Activated CD4-positive, alpha-beta T cell treated with anti-CD3 and anti-CD28 coated beads for 48 hours (primary cell): ENCODE measurements at places on chromosomes 16 and 17.

DNA sequence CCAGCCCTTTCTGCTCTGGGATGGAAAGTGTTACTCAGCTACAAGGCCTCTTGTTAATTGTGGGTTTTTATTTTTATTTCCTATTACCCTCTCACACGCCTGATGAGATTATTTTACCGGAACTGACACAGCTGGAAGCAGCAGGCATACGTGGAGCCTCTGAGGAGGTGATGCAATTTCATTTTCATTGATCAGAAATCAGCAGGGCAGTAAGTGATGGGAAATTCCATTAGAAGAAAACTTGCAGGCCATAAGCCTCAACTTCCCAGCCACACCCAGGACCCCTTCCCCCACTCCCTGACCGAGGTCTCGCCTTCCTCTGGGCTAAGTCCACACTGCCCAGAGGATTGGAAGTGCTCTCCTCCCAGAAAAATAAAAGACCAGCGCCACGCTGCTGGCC lies 69.7 kb downstream of the ZFHX3 start:
- DNase-seq = no peak

DNA sequence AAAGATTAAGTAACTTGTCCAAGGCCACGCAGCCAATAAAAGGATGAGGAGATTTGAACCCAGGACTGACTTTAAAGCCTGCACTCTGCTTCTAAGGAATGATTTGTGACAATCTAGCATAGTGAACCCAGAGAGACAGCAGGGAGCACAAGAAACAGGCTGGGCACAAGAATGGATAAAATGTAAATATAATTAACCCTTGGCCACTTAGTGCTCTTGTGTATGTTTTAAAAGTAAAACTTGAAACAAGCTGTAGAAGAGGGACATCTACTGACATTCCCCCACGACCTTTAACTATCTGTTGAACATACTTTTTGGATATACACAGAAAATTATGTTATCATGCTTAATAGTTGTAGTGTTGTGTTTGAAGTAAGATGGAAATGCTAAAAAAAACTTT lies 141.9 kb upstream of the PMFBP1 start:
- DNase-seq = no peak

DNA sequence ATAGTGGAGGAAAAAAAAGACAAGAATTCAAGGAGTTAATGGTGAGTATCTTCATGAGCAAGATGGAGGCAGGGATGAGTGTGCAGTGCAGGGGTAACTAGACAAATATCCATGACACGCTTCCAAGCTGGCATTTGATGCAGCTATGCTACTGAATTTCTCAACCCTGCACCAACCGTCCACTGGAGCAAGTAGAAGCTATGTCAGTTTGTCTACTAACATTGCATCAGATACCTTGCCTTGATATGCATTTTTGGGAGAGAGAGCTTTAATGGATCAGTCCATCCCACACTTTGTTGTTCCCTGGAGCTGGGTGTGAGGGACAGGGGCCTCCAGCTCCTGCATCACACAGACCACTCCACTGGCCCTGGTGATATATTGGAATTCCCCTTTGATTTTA lies 16.4 kb downstream of the CCL11 start:
- no peak for DNase-seq

DNA sequence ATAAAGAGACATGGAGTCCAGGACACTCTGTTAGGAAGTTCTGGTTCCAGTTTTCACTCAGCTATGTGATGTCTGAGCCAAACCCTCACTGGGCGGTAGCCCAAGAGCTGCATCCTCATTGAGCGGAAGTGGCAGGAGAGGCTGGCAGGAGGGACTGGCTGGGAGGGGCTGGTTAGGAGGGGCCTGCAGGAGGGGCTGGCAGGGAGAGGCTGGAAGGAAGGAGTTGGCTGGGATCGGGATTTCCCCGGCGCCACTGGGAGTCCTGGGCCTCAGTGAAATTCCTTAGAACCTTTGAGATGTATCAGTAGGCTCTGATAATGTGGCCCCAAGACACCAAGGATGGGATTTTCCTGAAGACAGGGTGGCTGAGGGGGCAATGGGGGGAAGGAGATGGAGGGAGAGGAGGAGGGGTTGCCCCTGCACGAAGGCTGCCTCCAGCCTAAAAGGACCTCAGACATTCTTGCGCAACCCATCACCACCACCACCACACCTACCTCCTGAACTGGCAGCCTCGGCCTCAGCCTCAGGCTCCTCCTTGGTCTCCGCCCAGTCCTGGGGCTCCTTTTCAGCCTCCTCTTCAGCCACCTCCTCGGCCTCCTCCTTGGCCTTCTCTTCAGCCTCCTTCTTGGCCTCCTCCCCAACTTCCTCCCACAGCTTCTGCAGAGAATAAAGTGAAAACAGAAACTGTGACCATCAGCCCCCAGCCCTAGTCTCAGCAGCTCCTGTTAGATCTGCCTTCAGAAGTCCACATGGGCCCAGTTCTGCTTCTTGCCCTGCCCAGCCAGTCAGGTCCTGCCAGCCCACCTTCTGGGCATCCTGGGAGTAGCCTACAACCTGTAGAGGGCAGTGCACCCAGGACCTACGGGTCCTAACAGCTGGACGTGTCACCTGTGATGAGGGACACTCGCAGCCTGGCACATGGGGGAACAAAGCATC lies 31.7 kb downstream of the CNGB1 start:
- no peak for DNase-seq

DNA sequence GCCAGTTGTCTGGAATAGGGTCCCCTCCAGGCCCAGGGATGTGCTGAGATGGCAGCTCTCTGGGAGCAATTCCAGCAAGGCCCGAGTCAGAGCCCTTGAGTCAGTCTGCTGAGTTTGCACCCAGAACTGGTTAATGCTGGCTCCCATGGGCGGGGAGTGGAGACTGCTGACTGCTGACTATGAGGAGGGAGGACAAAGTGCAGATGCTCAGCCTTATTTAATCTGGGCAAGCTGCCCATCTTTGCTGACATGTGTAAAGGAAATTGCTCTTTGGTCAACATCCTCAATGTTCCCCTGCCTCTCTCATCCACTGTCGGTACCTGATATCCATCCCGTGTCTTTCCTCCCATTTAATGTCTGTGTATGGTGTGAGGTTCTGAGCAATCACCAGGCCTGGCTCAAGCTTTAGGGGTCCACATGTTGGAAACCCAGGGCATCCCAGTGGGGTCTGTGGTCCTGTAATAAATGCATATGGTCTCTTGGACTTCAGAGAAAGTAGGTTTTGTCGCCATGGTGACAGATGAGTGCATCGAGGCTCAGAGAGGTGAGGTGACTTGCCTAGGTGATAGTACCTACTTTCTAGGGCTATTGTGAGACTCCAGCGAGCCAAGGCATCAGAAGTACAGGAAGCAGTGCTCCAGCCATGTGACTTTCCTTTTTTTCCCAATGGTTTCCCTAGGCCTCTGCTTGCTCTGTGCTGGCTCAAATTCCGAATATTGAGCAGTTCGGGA lies 20.0 kb upstream of the RNF135 start:
- no peak for DNase-seq

DNA sequence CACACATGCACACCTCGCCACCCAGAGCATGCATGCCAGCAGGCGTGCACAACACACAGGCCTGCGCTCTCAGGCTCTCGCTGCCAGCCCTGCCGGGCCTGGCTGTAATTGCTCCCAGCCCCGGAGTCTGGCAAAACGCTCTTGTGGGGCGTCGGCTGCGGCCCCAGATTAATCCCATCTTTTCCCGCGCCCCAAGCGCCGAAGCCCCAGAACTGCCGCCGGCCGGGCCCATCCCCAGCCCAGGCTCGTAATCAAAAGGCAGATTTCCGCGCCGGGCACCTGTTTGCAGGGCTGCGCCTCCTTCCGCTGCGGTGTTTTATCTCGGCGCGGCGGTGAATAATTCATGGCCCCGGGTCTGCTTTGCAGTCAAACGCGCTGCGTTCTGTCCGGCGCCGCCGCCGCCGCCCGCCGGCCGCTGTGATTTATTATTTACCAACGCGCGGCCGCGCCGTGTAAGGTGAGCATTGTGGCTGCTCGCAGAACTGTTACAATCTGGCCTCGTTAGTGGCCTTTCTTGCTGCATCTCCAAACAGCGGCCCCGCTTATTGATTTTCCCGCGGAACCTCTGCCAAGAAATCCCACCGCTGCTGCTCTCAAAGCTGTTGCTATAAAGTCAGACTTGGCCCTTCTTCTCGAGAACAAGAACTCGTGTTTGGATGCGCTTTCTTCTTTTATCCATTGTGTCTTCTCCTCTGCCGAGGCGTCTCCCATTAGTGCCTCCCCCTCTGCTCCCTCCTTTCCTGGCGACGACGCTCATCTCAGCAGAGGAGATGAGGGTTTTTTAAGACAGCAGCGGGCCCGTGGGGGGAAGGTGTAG lies 126.1 kb downstream of the IRX5 start:
- DNase-seq = peak; percentile 22

GRCh38 chr16:79607587-79607986 lies 7.0 kb upstream of the MAF start:
- DNase-seq = no peak

DNA sequence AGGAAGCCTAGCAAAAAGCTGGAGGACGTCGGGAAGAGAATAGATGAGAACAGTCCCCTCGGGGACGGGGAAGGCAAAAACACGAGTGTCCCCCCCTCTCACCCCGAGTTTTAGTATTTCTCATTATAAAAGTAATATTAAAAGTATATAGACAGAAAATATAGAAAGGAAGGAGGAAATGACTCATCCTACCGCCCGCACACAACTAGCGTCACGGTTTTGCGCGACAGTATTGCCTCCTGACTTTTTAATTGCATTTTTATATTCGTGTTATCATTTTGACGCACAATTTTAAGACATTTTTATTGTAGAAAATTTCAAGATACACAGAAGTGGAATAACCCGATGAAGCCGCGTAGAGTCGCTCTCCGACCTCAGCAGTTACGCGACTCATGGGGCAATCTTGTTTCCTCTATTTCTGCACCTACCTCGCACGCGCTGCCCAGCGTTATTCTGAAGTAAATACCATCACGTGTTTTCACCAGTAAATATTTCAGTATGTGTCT lies 652 bp upstream of the SLC25A19 start:
- DNase-seq = peak; percentile 78

GRCh38 chr17:31533546-31534155 lies 142.2 kb downstream of the RAB11FIP4 start:
- peak; percentile 48 for DNase-seq

DNA sequence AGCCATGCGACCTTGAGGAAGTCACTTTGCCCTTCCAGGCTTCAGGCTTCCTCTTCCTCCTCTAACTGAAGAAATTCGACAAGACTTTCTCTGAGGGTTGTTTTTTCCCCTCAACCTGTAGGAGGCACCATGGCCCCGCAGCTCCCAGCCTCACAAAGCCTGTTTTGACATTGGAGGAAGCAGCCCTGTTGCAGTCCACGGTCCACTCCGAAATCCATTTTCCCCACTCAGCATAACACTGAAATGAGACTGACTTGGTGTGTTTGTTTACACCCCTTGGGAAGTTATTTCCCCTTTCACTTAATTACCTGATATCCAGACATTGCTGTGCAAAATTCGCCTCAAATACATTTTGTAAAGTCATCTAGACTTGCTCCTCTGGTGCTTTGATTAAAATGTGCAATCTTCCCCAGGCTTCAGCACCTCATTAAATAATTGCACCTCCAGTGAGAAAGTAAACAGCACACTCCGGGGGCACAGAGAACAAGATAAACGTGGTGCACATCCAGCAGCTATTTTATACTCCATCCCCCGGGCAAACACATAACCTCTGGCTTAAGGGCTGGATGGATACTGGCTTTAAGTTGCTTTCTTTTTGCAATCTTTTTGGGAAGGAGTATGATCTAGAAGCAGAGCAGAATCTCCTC lies 41.4 kb upstream of the PIRT start:
- DNase-seq = no peak

GRCh38 chr16:89738538-89739317 lies 17.4 kb downstream of the ZNF276 start:
- DNase-seq = no peak

GRCh38 chr17:19723964-19724363 lies 7.6 kb upstream of the SLC47A2 start:
- DNase-seq = no peak

DNA sequence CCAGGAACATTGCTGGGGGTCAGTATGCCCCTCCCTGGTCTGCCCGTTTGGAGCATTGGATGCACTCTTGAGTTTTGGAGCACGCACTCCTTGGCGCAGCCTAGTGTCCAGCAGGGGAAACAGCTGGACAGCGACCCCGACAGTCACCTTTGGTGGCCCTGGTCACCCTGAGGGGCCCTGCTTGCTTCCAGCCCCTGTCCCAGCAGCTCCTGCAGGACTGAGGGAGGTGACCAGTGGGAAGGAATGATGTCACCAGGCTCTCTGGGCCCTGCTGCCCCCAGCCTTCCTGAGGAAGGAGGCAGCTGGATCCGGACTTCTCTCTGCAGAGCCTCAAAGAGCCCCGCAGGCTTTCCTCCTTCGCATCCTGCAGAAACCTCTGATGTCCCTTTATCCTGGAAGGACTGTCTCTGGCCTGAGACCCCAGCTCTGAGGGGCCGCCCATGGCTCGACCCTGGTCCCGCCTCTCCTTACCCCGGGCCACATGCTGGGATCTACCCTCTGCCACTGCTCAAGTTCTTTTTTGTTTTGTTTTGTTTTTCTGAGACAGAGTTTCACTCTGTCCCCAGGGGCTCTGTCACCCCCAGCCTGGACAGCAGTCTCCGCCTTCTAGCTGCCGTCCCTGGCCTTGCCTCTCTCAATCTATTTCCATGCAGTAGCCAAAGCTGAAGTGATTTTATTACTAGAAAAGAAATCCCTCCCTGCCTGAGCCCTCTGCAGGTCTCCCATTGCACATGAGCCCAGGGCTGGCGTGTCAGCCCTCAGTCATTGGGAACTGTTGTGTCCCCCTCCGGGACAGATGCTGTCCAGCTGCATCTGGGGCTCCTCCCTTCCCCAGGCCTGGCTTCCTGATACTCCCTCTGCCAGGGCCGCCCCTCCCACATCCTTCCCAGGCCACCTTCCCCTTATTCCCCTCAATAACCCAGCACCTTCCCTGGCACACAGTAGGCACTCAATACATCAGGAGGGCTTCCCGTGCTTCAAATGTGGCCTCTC lies 11.6 kb downstream of the ZSCAN10 start:
- DNase-seq = no peak

DNA sequence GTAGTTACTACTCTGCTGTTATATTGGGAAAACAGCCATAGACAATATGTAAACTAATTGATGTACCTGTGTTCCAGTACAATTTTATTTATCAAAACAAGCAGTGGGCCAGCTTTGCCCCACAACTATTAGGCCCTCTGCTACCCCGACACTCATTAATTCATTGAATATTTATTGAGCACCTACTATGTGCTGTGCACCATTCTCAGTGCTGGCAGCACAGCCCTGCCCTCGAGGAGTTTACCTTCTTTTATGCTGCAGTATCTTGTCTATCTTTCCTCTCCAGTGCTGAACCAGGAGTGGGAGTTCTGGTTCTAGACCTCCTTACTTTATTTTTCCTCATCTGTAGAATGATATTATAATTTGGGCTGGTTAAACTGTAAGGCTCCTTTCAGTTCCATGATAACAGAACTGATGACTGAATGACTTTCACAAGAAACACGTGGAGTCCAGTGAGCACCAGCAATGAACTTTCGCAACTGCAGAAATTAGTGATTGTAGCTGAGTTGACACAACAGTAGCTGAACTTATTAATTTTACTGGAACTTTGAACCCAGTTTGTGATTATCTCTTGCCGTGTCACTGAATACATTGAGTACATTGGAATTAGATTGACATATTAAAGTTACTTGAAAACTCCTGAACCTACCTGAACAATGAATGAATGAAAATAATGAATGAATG lies 2.4 kb downstream of the GOSR2 start:
- DNase-seq = no peak

- DNase-seq = peak; percentile 41
Measured at GRCh38 chr16:74563828-74564263, 43.1 kb downstream of the GLG1 start.
